ENCODE measurements at places on chromosomes 6 and 20.

GRCh38 chr6:111551521-111552231 lies 54.0 kb downstream of the TRAF3IP2 start:
- peak; percentile 54 for DNase-seq

- no peak for DNase-seq
Measured at GRCh38 chr6:121726596-121726995, 291.1 kb downstream of the GJA1 start.

DNA sequence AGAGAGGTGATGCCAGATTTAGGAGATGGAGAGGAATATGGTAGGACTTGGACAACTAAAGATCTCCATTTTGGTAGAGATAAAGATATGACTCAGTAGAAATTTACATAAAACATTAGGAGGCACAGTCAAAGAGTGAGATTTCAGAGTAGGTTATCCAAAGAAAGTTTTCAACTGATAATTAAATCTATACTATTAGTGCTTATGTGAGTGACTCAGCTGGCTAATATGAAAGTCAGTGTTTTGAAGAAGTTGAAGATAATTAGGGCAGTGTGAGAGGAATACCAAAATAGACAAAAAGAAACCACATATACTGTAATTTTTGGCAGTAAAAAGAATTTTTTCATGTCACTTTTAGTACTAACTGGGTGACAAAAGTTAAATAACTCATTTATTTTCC lies 712.8 kb upstream of the HS3ST5 start:
- DNase-seq, result no peak

GRCh38 chr20:49684335-49684997 lies 29.2 kb downstream of the B4GALT5 start:
- peak; percentile 60 for DNase-seq

GRCh38 chr20:48503166-48503815 lies 324.5 kb downstream of the PREX1 start:
- DNase-seq, result no peak

DNA sequence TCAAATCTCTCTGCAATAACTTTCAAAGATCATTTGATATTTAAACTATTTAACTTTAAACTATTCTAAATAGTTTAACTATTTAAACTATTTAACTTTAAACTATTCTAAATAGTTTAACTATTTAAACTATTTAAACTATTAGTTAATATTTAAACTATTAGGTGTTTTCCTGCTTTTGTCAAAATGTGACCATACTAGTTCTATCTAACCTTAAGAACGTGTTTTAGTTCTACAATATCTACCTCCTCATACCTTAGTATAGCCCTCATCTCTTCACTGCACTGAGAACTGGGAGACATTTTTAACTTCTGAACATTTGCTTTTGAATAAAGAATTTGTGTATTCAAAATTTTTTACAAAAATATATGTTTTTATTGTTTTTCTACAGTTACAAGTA lies 429.1 kb downstream of the ADGRB3 start:
- peak; percentile 29 for DNase-seq

DNA sequence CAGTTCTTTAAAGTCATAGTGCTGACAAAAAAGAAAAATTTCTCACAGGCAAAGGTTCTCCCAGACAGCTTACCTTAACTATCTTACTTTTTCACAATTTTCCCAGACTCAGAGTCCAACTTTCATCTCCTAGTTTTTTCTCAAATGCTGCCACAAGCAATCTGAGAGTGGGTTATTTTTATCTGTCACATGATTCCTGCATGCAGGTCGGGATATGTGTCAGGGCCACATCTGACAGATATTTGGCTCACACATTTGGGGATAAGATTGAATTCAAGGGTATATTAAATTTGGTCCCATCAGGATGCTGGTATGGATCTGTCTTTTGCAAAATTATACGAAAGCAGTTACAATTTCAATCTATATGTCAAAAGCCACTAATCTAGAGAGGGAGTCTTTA lies 50.1 kb upstream of the SMIM29 start:
- no peak for DNase-seq

All from trophoblast cell (in vitro differentiated cells and primary cell).